ENCODE measurements at places on chromosomes 6 and 20. TPM values are rescaled to one million over a fixed set of nuclear protein-coding genes. Genes with fewer than 3 reads are reported as not detected.
A peak's percentile ranks its signal among the peaks of the same experiment; 100 is the strongest.

LY6G6F gene
- total RNA-seq: not detected

STMND1 gene
- total RNA-seq: 0.68 TPM

TBXT gene
- not detected for total RNA-seq

MYLK4 gene
- 0.73 TPM for total RNA-seq

RBBP8NL gene
- total RNA-seq: 6.2 TPM

DNA sequence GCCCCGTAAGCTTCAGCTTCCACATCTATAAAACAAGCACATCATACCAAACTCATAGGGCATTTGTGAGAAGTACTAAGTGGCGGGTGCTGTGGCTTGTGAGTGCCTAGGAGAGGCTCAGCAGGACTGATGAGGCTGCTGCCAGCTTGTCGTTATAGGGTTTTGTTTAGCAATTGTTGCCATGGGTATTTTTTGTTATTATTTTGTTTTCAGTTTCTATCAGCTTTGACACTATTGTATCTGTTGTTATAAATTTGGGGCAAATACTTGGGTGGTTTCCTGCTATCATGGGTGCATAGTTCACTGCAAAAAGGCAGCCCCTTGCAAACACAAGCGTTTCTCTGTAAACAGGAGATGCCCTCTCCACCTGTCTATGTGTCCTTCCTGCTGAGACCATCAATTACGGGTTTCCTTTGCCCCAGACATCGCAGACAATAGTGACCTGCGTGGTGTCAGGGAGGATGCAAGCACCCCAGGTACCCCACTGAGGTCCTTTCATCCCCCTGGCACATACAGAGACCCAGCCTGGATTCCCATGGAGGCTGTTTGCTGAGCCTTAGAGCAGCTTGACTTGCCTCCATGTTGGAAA lies 3.1 kb upstream of the CCDC167 start:
- no peak for DNase-seq

DNA sequence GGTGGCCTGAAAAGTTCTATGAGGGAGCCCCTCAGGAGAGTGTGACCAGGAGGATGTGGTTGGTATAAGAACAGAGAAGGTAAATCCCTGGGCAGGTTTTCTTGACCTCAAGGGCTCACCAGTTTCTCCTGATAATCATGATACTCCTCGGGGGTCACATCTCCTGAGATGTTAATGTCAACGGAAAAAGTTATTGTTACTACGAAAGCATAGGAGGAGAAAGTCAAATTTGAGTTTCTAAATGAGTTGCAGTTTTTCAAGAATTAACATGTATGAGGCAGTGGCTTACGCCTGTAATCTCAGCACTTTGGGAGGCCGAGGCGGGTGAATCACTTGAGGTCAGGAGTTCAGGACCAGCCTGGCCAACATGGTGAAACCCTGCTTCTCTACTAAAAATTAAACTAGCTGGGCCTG lies 23.4 kb downstream of the MGME1 start:
- DNase-seq: no peak

DNA sequence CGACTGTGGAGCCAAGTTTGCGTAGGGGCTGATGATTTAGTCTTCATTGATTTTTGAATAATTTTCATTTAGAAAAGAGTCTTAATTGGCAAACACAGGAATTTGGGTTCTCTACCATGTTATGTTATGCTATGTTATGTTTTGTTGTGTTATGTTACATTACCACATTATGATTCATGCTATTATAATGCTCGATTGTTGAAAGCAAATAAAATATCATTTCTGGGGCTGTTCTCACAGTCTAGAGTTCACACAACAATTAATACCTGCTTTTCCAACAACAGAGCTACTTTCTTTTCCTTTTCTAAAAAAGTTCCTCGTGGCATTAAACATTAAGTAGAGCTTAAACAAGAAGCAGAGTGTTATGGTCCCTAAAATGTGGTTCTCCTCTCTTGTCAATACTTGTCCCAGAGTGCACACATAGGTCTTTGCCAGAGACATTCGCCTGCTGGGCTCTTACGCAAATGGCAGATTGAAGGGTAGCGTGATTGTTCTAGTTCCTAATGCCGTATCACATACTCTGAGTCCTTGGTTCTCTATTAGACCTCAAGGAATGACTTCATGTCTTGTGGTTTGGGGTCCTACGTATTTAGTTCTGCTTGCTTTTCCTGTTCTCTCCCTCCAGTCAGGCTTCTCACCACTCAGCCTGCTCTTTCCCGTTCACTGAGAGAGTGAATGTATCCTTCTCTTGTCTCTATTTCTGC lies 370.3 kb downstream of the CD109 start:
- no peak for DNase-seq

DNA sequence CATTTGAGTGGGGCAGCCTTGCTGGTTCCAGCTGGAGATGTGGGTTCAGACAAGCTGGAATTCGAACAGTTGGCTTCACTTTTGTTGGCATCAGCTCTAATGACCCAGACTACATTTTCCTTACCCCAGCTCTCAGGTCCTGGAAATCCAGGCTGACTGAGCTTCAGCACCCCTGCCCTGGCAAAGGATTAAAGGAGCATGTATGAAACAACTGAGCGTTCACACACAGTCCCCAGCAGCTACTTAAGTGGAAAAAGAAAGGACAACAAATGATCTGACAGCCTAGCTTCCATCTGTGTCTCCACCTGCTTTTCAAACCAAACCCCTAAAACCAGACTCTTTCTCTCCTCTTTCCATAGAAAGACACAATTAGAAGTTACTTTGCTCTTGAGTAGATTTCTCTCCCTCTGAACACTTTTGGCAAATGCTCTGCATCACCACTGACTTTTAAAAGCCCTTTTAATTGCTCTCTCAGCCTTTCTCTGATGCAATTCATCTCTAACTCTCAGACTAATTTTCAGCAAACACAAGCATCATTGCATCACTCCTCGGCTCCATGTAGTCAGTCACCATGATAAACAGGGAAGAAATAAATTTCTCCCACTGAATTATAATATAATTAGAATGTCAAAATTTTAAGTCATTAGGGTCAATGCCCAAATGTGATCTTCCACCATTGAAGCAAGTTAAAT lies 28.1 kb downstream of the ROS1 start:
- DNase-seq: no peak

- no peak for DNase-seq
These were observed 14.1 kb downstream of the MYBL2 start for GRCh38 chr20:43680981-43681380.

- DNase-seq: no peak
These were observed 10.8 kb upstream of the EYA2 start for GRCh38 chr20:46883892-46884291.

- DNase-seq: no peak
These were observed 6.0 kb downstream of the SYTL3 start for GRCh38 chr6:158655569-158656450.

DNA sequence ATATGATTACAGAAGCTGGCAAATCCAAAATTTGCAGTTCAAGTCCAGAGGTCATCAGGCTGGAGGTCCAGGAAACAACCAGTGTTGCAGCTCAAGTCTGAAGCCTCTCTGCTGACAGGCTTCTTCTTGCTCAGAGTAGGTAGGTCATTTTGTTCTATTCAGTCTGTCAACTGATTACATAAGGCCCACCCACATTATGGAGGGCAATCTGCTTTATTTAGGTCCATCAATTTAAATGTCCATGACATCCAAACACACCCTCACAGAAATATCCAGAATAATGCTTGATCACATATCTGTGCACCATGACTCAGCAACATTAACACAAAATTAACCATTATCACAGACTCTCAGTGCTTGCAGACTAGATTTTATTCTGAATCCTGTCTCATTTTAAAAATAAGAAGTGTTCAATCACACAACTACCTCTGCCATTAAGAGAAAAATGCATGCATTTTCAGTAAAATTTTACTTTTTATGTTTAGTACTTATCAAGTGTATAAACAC lies 759.2 kb upstream of the ADGRB3 start:
- DNase-seq: no peak

DNA sequence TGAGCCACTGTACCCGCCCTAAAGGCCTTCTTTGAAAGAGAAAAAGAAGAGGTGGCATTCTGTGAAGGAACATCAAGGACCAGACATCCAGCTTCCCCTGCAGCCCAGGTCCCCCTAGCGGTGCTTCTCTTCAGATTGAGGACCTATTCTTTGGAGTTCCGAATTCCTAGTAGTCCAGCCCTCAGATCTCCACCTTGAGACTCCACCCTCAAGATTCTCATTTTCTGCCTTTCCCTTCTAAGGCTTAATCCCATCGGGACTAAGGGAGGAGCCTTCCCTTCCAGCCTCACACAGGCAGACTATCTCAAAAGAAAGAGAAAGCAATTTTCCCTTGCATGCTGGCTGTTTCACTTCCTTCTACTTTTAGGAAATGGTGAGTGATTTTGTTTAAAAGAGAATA lies 32.5 kb downstream of the MUC22 start:
- peak; percentile 82 for DNase-seq

DNA sequence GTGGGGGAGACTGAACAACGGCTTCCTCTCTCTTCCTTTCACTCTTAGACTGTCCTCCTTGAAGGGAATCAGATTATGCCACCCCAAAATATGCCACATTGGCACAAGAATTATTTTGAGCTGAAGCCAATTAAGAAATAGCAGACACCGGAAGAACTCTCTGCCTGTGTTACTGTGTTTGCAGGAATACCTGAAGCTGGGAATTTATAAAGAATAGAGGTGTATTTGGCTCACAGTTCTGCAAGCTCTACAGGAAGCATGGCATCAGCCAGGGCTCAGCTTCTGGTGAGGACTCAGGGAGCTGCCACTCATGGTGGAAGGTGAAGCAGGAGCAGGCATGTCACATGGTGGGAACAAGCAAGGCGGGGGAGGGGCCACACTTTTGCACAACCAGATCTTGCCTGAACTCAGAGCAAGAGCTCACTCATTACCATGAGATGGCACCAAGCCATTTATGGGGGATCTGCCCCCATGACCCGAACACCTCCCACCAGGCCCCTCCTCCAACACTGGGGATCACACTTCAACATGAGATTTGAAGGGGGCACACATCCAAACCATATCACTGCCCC lies 46.0 kb downstream of the PCNA start:
- peak; percentile 17 for DNase-seq

DNA sequence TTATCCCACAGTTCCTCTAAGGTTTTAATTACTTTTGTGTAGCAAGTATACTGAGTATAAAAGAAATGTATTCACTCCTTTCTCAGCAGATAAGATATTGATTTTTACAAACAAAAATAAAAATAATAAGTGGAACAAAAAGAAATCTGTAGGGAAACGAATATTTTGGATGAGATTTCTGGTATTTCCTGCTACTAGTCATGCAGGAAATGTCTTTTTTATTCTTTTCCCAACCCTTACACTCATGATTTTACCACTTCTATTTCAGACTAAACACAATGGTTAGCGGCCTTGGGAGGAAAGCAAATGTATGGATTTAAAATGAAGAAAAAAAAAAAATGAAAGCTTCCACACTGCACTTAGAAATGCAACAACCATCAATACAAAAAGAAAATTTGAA lies 580.5 kb upstream of the MARCKS start:
- no peak for DNase-seq

Measured in Calu3 (cell line).